ENCODE measurements at places on chromosomes 13 and 19. TPM values are rescaled to one million over a fixed set of nuclear protein-coding genes. Genes with fewer than 3 reads are reported as not detected.

DNA sequence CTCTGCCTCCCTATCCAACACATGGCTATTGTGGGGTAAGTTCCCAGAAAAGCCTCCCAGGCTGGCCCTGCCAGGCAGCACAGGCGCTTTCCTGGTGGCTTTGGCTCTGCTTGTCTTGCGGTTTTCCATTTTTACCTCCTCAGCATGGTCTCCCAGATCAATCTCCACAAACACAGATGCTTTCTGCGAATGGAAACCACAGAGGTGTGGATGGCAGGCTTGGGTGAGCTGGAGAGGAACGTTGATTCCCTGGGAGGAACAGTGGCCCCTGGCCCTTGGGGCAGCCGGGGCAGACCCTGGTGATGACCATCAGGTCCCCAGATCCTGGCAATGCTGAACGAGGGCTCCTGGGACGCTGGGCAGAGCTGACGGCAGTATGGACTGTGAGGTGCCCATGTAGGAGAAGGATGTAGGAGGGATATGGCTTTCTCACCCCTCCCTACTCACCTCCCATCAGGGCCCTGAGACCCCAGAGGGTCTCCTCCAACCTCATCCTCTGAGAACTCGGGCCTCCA lies 6.6 kb downstream of the C13orf46 start:
- no peak for DNase-seq
- no peak overlapping the region for H3K27ac ChIP-seq
- H3K4me3 ChIP-seq: no peak overlapping the region
- no peaks in the 10 kb centered on the region for H3K36me3 ChIP-seq

GRCh38 chr19:19463348-19464117 lies 51.8 kb downstream of the TSSK6 start:
- H3K4me1 ChIP-seq: peaks cover 61% of the 10 kb centered on the region
- H3K27me3 ChIP-seq: no peaks in the 10 kb centered on the region
- no peak overlapping the region for H3K4me3 ChIP-seq
- no peak for DNase-seq
- H3K36me3 ChIP-seq: peaks cover 43% of the 10 kb centered on the region

- H3K4me1 ChIP-seq: peaks cover 64% of the 10 kb centered on the region
- H3K36me3 ChIP-seq: peaks cover 32% of the 10 kb centered on the region
- H3K27ac ChIP-seq: peak within 1 kb of the TSS; percentile 83
Measured at GRCh38 chr19:46745521-46746280, at the start of gene FKRP. FKRP (plus strand) TSS chr19:46746057; CDS start chr19:46755451, 9,394 bp downstream.

NCR1 gene
- total RNA-seq: not detected

SOX1 gene
- not detected for total RNA-seq

All from activated B cell treated with CpG ODN at 0.5 μM for 24 hours (primary cell).